Upper lobe of left lung (tissue), 6 donors: ENCODE measurements at places on chromosomes 7 and 10. TPM values are rescaled to one million over a fixed set of nuclear protein-coding genes. Genes with fewer than 3 reads are reported as not detected.

The RBP3 gene
- total RNA-seq: not detected

The DNAAF5 gene
- 35.4 TPM for total RNA-seq

The THSD7A gene
- 8.5 TPM for total RNA-seq

The LSM8 gene
- 32.1 TPM for total RNA-seq

The NRG3 gene
- 1.5 TPM for total RNA-seq

The CLDN3 gene
- 28.3 TPM for total RNA-seq

DNA sequence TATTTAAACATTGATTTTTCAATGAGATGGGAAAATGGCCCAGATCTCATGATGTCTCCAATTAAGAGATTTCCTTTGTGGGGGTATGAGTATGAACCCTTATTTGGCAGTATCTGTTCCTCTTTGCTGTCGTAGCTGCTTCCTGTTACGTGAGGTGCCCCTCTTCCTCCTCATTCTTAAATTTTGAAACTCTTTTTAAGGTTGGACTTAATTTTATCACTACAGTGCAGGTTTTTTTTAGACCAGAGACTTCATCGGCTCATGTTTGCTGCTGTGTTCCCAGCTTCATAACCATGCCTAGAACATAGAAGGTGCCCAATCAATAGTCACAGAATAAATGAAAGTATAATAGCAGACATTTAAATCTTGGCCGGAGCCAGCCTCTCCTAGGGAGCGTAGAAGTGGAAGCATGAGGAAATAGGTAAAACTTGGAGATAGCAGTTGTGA lies 2.4 kb downstream of the MIOS start:
- H3K27ac ChIP-seq: no peak overlapping the region
- H3K4me1 ChIP-seq: peaks cover 29% of the 10 kb centered on the region
- H3K36me3 ChIP-seq: peaks cover 4% of the 10 kb centered on the region
- DNase-seq: no peak

- peaks cover 14% of the 10 kb centered on the region for H3K27me3 ChIP-seq
- no peak for DNase-seq
- no peak overlapping the region for H3K27ac ChIP-seq
- H3K4me3 ChIP-seq: no peak overlapping the region
- H3K4me1 ChIP-seq: peaks cover 4% of the 10 kb centered on the region
- no peaks in the 10 kb centered on the region for H3K36me3 ChIP-seq
These were observed 3.5 kb downstream of the EPO start for GRCh38 chr7:100723732-100724275.

DNA sequence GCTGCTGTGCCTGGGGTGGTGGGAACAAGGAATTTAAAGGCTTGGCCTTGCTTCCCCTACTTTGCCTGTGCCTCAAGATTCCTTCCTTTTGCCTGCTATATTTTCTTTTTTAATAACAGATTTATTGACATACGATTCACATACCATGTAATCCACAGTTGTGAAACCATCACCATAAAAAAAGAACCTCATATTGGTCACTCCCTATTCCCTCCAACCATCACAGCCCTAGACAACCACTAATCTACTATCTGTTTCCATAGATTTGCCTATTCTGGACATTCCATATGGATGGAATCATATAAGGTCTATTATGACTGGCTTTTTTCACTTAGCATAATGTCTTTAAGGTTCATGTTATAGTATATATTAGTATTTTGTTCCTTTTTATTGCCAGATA lies 59.3 kb upstream of the TRIM8 start:
- H3K36me3 ChIP-seq: no peaks in the 10 kb centered on the region
- H3K27ac ChIP-seq: no peak overlapping the region

DNA sequence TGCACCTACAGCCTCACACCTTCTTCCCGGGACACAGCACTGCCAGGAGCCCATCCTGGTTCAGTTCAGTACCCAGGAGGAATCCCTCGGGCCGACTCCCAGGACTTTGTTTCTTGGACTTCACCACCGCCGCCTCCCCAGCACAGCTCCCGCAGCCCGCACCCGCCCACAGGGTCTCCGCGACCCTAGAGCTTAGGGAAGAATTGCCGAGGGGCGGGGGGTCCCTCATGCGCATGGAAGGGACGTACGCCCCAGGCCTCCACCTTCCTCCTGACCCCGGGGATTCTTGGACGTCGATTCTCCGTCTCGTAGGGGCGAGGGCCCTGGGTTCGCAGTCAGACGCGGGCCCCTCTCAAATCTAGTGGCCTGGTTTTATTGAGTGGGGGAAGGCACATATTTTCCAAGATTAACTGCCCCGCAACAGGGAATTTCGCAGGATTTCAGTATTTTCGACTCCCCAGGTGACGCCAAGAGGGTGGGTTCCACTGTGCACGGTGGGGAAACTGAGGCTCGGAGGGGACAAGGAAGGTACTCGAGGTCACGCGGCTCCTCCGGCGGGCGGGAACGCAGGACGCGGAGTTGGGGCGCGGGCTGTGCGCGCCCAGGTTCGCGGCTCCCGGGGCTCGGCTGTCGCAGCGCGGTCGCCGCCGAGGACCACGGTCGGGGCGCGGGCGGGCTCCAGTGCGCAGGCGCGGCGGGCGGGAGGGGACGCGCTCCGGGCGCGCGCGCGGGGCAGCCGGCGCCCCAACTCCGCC lies at the start of gene ADCY1:
Gene ADCY1 (plus strand): TSS at position 708 of the 755 bp plus-strand sequence. CDS start 176 bp downstream, outside the sequence.
- peak within 1 kb of the TSS; percentile 60 for H3K4me3 ChIP-seq
- H3K27ac ChIP-seq: no peak within 1 kb of the TSS
- peak; percentile 84 for DNase-seq
- no peaks in the 10 kb centered on the region for H3K27me3 ChIP-seq
- peaks cover 16% of the 10 kb centered on the region for H3K4me1 ChIP-seq

DNA sequence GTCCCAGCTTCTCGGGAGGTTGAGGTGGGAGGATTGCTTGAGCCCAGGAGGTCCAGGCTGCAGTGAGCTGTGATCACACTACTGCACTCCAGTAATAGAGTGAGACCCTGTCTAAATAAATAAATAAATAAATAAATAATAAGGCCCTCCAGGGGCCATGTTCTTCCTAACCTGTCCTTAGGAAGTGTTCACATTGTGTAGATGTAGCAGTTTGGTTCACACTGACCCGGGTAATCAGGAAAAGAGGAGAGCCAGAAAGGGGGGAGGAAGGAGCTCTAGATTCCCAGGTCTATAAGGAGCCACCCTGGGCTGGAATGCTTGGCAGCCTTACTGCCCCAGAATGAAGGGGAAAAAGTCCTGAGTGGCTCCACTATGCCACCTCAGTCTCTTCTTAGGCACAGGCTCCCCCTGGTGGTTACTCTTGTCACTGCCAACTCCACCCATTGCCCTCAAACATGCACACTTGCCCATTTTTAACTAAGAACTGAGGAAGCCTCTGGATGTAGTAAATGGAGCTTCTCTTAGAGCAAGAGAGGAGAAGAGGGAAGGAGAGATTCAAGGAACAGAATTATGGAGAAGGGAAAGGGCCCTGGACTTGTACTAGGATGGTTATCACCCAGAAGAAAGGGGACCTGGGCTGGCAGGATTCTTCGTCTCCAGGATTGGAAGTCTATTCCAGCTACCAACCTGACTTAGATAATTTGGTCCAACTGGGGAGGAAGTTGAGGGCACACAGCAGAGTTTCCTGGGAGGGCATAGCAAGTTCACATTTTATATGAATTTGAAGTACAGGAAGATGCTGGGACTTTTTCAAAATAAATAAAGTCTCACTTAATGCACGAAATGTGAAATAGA lies 7.8 kb downstream of the HPS6 start:
- H3K4me3 ChIP-seq: no peak overlapping the region
- H3K27me3 ChIP-seq: no peaks in the 10 kb centered on the region
- peaks cover 15% of the 10 kb centered on the region for H3K4me1 ChIP-seq
- DNase-seq: peak; percentile 85
- H3K27ac ChIP-seq: no peak overlapping the region
- H3K36me3 ChIP-seq: peaks cover 6% of the 10 kb centered on the region

GRCh38 chr7:130379921-130380860 lies at the start of gene CPA1:
TSS of gene CPA1 (plus strand) at chr7:130380494. CDS start at chr7:130380521, 27 bp downstream.
- H3K4me3 ChIP-seq: no peak within 1 kb of the TSS
- peaks cover 5% of the 10 kb centered on the region for H3K4me1 ChIP-seq
- no peaks in the 10 kb centered on the region for H3K27me3 ChIP-seq
- H3K27ac ChIP-seq: peak within 1 kb of the TSS; percentile 35

GRCh38 chr10:12241810-12242529 lies 46.0 kb downstream of the CDC123 start:
- H3K27me3 ChIP-seq: no peaks in the 10 kb centered on the region
- no peak for DNase-seq
- no peak overlapping the region for H3K4me3 ChIP-seq
- H3K27ac ChIP-seq: peak overlapping the region; percentile 76

DNA sequence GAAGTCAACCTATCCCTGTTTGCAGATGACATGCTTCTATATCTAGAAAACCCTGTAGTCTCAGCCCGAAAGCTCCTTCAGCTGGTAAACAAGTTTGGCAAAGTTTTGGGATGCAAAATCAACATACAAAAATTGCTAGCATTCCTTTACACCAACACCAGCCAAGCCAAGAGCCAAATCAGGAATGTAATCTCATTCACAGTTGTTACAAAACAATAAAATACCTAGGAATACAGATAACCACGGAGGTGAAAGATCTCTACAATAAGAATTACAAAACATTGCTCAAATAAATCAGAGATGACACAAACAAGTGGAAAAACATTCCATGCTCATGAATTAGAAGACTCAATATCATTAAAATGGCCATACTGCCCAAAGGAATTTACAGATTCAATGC lies 50.4 kb upstream of the ZNF365 start:
- DNase-seq: no peak
- no peak overlapping the region for H3K4me3 ChIP-seq
- H3K4me1 ChIP-seq: no peaks in the 10 kb centered on the region

DNA sequence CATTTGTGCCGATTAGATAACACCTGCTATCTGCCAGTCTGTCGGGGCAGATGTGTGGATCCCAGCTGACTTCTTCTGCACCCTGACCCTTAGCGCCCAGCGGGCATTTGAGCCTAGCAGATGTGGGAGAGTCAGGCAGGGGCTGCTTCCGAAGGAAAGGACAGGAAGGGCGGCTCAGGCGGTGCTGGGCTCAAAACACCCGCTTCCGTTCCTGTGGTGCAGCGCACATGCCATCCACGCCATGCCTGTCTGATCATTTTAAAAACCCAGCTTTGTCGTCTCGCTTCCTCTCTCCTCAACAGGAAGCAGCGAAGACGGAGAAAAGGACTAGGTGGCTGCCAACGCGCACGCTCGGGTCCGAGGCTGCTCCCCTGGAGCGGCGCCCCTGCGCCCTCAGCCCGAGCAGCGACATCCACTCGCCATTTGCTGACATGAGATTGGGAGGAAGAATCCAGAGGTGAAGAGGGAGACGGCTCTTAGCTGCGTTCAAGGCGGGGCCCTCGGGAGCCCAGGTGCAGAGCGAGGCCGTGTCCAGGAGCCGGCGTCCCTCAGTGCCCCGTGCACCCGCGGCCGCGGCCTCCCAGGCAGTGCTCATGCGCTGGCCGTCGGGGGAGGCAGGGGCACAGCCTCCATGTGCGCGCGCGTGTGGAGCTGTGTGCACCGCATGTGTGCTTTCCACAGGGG lies 5.9 kb upstream of the BHLHA15 start:
- H3K4me1 ChIP-seq: peaks cover under 1% of the 10 kb centered on the region
- no peak overlapping the region for H3K4me3 ChIP-seq
- H3K27ac ChIP-seq: no peak overlapping the region
- no peaks in the 10 kb centered on the region for H3K27me3 ChIP-seq
- peaks cover 34% of the 10 kb centered on the region for H3K36me3 ChIP-seq

DNA sequence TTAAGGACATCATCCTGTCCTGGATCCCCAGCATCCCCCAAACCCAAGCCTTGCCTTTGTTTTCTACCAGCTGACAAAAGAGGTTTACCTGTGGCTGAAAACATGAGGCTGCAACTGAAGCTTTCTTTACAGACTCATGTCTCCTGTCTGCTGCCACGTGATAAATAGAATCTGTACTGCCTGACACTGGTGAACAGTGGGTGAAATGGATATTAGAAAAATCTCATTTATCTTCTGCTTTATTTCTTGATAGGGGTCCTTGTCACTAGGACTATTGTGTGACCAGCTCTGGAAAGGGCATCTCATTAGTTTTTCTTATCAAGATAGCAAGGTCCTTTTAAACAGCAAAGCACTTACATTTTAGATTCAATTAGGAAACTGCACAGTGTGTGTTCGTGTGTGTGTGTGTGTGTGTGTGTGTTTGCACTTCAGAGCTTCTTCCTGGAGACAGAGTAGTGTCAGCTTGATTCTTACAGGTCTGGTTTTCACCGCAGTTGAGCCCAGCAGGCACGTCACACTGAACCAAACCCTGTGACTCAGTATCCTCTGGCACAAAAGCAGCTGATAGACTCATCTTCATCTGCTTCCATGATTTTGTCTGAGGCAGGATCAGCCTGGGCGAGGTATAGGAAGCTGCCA lies 373.5 kb upstream of the CELF2 start:
- H3K36me3 ChIP-seq: no peaks in the 10 kb centered on the region
- peak overlapping the region; percentile 53 for H3K27ac ChIP-seq

DNA sequence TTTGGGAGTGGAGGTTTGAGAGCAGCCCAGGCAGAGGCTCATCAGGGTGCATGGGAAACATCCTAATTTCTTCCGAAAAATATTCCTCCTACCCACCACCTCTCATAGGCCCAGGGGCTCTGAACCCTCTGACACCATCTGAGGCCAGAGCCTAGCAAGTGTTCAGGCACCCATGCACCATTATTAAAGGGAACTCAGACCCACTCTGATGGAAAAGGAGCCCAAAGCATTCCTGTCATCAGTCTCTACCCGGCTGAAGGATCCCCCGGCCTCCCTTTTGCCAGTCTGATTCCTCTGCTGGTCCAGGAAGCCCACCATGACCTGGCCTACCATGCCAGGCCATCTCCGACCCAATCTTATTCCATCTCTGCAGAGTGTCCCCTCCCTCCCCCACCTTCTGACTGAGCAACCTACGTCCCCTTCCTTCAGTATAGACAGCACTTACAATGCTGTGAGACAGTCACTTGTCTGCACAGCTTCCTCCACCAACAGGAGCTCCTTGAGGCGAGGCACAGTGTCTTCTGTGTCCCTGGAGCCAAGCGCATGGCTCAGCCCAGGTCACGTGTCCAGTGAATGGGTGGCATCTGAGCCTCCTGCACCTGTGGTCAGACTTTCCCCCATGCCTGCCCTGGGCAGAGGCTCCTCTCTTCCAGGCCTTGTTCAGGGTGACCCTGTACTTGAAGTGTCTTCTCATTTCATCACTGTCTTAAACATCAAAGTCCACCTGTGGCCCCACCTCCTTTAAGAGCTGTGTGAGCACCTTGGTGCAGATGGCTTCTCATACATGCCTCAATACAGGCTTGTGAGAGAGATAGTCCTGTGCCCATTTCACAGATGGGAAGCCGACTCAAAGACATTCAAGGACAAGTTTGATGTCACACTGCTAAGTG lies 889 bp upstream of the GPR15LG start:
- H3K4me3 ChIP-seq: no peak overlapping the region
- H3K27me3 ChIP-seq: no peaks in the 10 kb centered on the region
- no peaks in the 10 kb centered on the region for H3K36me3 ChIP-seq
- no peak for DNase-seq
- no peak overlapping the region for H3K27ac ChIP-seq
- no peaks in the 10 kb centered on the region for H3K4me1 ChIP-seq

DNA sequence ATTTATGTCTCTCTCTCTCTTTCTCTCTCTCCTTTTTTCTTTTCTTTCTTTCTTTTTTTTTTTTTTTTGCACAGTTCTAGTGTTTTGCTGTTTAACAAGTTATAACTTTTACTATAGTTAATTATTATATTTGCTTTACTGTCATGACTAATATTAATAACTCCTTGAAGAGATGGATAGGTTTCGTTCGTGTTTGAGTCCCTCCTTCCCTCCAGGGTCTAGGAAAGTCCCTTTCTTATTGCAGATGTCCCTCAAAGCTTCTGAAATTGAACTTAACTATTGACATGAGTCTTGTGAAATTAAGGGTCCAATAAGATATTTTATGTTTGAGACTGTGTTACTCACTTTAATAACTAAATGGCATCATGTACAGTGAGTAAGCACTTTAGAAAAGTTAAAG lies 131.4 kb downstream of the PLXDC2 start:
- H3K4me3 ChIP-seq: no peak overlapping the region
- H3K4me1 ChIP-seq: peaks cover 8% of the 10 kb centered on the region
- H3K27ac ChIP-seq: no peak overlapping the region
- no peaks in the 10 kb centered on the region for H3K27me3 ChIP-seq
- DNase-seq: no peak
